ENCODE measurements at places on chromosomes 4 and X.
A peak's percentile ranks its signal among the peaks of the same experiment; 100 is the strongest.

GRCh38 chr4:70182517-70183167, 12.9 kb upstream of the ODAM start:
- DNase-seq = no peak

- no peak for DNase-seq
These were observed 6.3 kb upstream of the SDAD1 start for GRCh38 chr4:75997081-75997480.

GRCh38 chrX:68717196-68717595, 69.7 kb downstream of the STARD8 start:
- DNase-seq = no peak

- no peak for DNase-seq
These were observed 9.1 kb upstream of the YTHDC1 start for GRCh38 chr4:68358988-68359387.

GRCh38 chr4:153222707-153223426, 18.6 kb downstream of the TRIM2 start:
- peak; percentile 28 for DNase-seq

- DNase-seq = no peak
These were observed 2.4 kb upstream of the MBNL3 start for GRCh38 chrX:132491191-132491590.

GRCh38 chr4:105146276-105147015, at the start of gene TET2:
TET2 (plus strand) TSS chr4:105146876; CDS start chr4:105233943, 87,067 bp downstream.
- DNase-seq = peak; percentile 76

GRCh38 chrX:135543924-135544323, 23.5 kb downstream of the INTS6L start:
- DNase-seq = no peak

DNA sequence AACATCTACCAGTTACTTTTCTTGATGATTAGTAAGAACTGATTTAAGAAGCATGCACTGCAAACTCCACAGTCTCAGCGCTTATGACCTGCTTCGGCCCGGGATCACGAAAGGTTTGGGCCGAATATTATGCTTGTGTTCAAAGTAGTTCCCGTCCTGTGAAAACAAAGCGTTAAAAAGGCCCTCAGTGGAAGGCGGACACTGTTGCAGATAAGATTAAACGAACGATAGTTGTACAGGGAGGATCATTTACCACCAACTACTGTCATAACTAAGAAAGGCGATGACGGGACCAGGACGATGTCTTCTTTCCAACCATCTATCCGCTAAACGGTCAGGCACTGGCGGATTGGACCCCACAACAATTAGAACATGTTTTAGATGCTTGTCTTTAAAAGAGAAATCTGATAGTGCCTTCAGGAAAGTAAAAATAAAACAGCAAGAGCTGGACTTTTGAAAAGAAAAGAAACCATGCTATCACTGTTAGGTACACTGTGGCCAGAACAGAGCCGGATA, 21.1 kb downstream of the PDLIM3 start:
- DNase-seq = no peak

- no peak for DNase-seq
These were observed 19.9 kb upstream of the DUSP9 start for GRCh38 chrX:153626863-153627674.

DNA sequence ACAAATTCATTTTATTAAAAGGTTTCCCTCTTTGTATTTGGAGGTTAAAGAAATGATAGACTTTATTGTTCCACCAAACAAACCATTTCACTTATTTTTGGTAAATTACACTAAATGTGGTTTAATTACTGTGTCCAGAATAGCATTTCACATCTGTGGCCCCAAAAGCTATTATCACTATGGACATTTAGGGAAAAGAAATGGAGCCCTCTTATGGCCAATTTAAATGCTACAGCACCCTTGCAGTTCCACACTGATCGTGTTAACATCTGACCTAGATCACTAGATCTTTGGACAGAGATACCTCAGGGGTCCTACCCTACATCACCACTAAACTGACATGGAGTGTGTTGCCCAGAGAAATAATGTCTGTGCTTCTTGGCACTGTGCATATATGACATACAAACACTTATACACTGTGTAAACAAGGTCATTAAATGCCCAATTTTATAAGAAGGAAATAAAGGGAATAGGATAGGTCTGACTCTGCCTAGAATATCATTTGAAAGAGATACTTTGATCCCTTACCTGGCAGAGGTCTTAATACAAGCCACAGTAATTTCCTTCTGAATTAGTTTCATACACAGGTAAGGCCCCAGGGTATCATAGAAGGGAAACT, 163.9 kb downstream of the KDR start:
- DNase-seq = peak; percentile 64

GRCh38 chr4:19375136-19375804, 876.4 kb upstream of the SLIT2 start:
- DNase-seq = no peak

DNA sequence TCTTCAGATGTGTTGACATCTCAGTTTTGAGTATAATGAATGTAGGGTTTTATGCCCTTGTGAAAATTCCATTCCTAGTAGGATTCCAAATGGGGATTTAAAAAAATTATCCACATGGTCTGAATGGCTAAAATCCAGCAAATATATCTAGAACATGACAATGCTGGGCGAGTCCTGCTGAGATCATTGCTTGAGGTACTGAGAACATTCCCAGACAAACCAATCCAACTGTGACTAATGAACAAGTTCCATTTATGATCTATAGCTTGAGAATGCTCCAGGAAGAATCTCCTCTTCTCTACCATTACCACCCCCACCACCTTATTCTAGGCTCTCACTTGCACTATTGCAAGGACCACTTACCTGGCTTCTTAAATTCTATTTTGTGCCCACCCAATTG, 77.2 kb upstream of the IL1RAPL2 start:
- DNase-seq = no peak

DNA sequence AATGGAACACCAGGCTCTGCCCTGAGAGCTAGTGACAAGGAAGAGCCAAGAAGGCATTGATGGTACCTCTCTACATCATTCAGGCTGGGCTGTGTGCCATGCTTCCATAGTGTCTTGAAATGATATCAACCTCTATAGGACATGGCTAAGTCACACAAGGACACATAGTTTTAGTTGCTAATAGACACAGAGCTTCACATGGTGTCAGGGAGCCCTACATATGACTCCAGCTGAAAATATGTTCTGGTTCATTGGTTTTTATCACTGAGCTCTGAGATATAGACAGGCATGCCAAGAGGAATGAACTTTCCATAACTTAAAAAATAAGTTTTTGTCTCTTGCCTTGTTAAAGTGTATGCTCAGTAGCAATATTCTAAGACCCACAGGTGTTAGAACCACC, 72.1 kb upstream of the PRKG2 start:
- DNase-seq = no peak

DNA sequence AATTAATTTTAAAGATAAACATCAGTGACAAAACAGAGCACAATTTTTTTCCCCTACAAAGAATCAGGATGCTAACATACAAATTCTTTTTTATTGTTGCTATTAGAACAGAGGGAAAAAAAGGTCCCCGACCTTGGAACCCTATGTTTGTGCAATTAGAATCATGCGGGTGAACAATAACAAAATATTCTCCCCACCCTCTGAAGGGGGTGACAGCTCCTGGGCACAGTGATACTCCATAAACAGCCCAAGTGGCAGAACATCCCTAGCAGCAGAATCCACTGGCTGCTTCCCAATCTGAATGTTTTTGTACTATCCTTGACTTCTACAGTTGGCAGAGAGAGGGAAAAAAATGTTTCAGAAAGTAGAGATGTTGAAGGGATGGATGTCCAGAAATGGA, 87.7 kb upstream of the TLL1 start:
- no peak for DNase-seq

DNA sequence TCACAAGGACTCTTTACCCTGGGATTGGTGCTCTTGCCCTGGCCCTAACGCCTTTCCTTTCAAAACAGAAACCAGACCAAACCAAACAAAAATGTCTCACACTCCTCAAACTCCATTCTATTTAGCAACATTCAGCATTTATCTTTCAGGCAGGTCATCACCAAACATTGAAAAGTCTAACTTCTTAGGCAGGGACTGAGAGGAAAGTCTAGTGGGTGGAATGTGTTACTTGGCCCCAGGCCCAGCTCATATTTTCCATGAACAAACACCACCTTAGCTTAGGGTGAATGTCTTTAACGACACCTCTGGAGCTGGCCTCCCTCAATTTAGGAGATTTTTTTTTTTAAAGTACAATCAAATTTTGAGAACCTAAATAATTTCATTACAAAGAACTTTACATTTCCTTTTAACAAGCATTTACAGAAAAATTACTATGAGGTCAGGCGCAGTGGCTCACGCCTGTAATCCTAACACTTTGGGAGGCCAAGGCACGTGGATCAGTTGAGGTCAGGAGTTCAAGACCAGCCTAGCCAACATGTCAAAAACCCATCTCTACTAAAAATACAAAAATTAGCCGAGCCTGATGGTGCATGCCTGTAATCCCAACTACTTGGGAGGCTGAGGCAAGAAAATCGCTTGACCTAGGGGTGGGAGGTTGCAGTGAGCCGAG, 10.2 kb upstream of the N4BP2 start:
- DNase-seq = peak; percentile 41

- DNase-seq = no peak
These were observed 111.1 kb downstream of the RTL3 start for GRCh38 chrX:78548012-78548411.

- no peak for DNase-seq
These were observed 69.6 kb upstream of the PNPLA4 start for GRCh38 chrX:7996851-7997250.

GRCh38 chr4:81032771-81033684, 2.5 kb downstream of the BMP3 start:
- no peak for DNase-seq

DNA sequence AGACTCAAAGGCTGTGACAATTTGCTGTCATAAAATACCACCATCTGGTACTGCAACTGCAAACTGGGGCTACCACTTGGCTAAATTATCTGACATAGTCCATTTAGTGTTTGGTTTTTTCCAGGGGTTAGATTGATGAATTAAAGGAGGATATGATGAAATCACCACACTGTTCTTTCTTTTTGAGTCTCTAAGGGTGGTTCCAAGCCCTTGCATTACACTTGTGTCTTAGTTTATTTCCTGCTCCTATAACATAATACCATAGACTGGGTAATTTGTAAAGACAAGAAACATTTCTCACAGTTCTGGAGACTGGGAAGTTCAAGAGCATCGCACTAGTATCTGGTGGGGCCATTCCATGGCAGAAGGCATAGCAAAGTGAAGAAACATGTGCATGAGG, 32.0 kb upstream of the CD38 start:
- no peak for DNase-seq

DNA sequence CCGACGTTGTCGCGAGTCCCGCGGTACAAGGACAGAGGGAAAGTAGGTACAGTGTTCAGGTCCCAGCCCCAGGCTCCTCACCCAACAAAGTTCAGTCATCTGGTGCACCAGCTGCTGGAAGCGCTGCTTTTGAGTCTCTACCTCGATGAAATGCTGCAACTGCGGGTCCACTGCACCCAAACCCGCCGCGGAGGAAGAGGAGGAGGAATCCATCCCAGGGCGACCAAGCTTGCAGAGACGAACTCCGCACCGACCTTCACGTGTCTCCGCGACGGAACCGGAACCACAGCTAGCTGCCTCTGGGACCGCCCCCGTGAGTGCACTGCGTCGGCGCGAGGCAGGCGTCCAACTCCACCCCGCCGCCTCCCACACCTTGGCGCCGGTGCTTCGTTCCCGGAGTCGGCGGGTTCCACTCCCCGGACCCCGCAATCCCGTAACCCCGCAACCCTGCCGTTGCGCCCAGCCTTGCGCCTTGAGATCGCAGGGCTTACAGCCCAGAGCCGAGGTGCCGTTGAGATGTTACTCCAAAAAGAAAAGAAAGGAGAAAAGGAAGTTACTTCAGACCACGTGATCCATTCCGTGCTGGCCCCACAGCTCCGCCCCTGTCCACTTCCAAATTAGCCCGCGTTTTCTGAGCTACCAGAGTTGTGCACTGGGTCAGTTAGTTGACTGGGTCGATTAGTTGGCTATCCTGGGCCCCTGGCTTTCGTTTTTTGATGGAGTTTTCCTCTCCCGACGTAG, at the start of gene TIMM8A:
TIMM8A (minus strand) TSS at position 291 of the 741 bp plus-strand sequence; CDS start at position 213, 78 bp downstream.
- DNase-seq = peak; percentile 82

DNA sequence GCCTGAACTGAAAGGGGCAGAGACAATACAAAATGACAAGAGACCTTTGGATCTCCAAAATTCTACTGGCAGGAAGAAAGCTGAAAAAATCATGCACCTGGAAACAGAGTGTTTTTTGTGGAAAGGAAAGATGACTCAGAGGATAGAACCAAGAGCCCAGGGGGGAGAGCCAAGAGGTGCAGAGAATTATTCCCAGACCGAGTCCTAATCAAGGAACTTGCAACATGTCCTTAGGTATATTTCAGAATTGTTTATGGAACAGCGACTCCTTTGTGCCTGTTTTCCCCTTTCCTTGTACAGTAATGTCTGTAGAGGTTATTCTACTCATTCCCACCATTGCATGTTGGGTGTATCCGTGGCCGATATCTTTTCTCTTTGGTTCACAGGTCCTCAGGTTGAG, 71.7 kb downstream of the YIPF6 start:
- no peak for DNase-seq

DNA sequence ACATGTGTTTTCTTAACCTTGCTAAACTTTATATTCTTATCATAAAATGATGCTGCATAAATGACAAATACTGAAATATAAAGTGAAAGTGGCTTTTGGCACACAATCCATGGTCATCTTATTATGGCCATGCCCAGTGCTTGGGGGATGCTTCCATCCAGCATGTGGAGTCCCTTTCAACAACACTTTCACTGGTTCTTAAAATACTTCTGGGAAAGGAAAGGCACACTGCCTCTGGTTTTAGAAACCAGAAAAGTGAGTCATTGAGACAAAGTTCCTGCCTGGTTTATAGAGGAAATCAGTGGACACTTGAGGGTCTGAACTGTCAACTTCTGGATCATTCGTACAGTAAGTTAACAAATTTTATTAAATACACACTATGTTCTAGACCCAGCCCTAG, 248.0 kb upstream of the ADAMTS3 start:
- DNase-seq = no peak

- DNase-seq = no peak
These were observed 51.3 kb upstream of the LEF1 start for GRCh38 chr4:108219998-108220397.

GRCh38 chrX:18894156-18894555, 89.8 kb downstream of the PHKA2 start:
- DNase-seq = no peak

GRCh38 chrX:1686642-1687041, 71.8 kb downstream of the ASMT start:
- no peak for DNase-seq

DNA sequence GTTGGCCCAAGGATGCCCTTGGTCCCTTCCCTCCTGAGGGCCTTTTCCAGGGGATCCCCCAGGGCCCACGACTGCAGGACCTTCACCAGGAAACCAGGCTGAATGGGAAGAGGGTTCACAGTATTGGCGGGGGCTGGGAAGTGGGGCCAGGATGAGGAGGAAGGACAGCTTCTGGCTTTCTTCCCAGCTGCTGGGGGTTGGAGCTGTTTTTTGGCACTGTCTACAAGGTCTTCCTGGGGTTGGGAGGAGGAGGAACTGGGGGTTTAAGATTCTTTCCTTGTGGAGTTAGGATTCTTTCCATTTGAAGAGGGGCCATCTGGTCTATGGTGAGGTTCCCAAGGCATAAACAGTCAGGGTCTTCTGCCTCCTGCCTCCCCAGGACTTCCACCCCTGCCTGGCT, 64.8 kb downstream of the KIF4A start:
- no peak for DNase-seq
